ENCODE measurements at places on chromosomes 5 and 9.

DNA sequence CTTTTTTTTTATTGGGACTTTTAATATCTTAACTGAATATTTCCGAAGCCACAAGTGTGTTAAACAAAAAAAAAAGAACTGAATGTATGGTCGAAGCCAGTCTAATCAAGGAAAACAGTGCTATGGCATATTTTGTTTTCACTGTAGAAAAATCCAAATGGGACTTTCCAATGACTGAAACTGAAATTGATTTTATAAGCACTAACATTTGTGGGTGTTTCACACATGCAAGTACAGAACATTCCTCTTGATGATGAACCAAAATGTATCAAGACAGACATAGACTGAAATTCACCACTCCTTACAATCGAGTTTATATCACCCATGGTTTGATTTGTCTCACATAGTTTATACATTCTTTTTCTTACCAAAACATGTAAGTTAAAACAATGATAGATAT, 1026.8 kb downstream of the CDH18 start:
- DNase-seq: no peak

- no peak for DNase-seq
Measured at GRCh38 chr5:38846379-38847011, 683 bp downstream of the OSMR start.

GRCh38 chr5:122429545-122430318, 117.7 kb downstream of the SNCAIP start:
- no peak for DNase-seq

- no peak for DNase-seq
Measured at GRCh38 chr5:127011153-127011552, 19.2 kb downstream of the MARCHF3 start.

- no peak for DNase-seq
Measured at GRCh38 chr9:27655441-27655840, 82.2 kb upstream of the C9orf72 start.

- no peak for DNase-seq
Measured at GRCh38 chr9:84456527-84456926, 116.0 kb upstream of the SLC28A3 start.

DNA sequence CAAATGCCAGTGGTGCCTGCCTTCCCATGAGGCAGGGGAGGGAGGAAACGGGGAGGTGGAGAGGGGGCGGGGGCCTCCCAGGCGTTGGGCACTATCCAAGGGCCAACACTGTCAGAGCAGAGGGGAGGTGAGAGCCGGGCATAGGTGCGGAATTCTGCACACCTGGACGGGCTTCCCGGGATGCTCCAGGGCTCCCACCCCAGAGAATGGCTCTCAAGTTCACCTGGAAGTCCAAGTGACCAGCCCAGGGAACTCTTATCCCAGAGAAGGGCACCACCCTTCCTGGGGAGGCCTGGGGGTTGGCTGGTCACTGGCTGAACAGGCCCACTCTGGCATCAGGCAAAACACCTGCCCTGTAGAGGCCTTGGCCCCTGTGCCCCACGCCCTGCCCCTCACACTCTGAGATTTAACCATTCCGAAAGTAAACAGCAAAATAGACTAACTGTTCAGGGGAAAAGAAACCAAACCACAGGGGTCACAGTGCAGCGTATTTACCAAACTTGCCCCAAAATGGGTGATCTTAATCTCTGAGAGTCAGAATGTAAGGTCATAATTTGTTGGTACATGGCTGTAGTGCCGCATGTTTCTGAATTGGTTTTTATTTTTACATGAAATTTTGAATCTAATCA, 2.7 kb downstream of the CSF2 start:
- DNase-seq: no peak

DNA sequence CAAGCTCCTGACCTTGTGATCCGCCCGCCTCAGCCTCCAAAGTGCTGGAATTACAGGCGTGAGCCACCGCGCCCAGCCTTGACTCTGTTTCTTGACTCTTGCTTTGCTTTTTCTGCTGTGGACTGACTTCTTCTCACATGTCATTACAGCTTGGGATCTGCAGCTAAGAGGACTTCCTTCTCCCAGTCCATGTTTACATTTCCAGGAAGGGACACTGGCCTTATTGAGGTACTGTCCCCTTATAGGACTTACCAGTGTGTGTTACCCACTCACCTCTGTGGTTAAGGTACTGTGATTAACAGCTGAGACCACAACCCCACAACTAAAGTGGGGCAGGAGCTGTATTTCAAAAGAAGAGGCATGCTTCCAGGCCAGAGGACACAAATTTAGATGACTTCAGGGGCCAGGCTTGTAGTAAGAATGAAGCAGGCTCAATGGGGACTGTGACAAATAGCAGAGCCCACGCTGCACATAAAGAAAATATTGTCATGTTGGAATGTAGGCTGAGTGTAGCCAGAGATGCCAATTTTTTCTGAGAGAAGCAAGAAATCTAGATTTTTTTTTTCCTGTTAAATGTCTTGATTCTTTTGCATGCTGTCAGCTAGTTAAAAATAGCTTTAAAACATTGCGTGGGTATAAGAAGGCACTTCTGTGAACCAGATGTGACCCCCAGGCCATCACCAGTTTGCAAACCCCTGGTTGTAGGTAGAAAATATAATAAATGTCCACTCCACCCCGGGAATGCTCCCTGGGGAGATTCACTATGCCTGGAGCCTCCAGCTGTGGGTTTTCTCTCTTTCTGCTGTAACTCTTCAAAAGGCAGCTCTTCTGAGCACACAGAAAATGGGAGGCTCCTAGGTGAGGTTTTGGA, 75.0 kb downstream of the PTPDC1 start:
- DNase-seq: no peak

DNA sequence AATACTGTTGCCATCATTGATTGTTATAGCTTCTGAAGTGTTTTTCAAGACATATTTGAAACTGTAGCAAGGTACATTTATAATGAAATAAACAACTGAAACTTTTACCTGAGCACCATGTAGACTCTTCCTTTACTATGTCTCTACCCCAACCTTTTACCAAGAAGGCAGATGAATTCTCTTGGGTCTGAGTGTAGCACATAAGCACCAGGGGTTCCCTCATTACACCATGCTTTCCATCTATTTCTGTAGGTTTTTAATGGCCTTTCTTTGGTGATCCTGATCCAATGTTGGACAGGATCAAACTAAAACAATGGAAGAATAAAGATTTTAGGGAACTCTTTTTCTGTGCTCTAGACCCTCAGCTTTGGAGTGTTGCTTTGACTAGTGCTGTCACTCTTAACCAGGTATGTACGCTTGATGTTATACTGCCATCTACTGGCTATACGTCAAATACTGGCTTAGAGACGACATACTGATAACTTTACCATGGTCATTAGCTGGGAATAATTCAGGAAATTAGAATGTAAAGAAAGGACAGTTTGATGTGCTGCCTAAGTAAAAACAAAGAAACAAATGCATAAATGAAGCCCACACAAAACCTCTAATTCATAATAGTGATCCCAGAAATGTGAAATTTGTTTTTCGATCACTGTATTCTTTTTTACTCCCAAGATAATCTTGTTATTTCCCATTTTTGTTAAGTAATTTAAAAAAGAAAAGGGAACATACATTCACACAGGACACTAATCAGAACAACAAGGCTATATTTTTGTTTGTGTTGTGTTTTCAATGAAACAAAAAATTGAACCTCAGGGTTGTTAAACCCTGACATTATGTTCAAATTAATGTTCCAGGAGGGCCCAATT, 30.7 kb downstream of the IFNW1 start:
- no peak for DNase-seq

DNA sequence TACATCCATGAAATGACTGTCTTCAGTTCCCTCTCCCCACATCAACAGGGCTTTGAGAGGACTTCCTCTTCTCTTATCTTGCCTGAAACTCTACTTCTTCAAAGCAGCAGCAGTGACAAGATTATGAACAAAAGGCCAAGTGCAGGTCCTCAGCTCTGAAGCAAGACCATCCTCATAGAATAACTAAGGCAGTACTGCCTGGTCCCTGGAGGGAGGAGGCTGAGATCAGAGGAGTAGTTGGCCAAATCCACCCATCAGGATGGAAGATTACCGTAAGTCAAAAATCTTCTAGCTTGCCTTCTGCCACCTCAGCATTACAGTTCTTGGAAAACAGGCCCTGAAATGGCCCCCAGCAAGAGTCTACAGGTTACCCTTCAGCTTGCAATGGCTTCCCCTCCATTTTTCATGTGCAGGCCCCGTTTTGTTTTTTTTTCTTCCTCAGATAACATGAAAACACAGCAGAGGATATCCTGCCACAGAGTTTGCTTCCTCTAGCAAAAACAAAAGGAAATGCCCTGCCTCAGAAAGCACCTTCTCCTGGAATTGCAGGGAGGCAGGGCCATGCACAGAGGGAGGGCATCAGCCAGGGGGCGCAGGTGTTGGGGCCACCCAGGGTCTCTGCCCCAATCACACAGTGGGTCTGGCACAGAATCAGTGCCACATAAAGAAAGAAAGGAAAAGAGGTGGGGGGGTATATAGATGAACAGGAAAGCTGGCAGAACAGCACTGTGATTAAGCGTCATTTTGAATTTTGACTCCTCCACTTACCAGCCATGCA, 40.0 kb downstream of the KLHL3 start:
- no peak for DNase-seq

- DNase-seq: no peak
Measured at GRCh38 chr5:38414348-38414747, 142.1 kb downstream of the LIFR start.

DNA sequence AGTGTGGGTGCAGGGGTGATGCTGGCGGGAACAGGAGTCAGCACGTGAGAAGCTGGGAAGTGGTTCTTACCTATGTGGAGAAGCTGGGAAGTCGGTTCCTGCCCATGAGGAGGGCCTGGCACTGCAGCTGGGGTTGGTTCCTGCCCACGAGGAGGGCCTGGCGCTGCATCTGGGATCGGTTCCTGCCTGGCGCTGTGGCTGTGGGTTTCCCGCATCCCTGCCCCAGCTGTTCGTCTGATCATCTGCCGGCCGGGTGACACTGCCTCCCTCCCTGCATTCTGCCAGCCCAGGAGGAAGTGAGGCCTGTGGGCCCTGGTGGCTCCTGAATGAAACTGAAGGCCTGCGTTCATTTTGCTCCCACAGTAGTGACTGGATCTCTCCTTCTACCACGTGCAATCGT, 5.1 kb downstream of the OBP2A start:
- no peak for DNase-seq

DNA sequence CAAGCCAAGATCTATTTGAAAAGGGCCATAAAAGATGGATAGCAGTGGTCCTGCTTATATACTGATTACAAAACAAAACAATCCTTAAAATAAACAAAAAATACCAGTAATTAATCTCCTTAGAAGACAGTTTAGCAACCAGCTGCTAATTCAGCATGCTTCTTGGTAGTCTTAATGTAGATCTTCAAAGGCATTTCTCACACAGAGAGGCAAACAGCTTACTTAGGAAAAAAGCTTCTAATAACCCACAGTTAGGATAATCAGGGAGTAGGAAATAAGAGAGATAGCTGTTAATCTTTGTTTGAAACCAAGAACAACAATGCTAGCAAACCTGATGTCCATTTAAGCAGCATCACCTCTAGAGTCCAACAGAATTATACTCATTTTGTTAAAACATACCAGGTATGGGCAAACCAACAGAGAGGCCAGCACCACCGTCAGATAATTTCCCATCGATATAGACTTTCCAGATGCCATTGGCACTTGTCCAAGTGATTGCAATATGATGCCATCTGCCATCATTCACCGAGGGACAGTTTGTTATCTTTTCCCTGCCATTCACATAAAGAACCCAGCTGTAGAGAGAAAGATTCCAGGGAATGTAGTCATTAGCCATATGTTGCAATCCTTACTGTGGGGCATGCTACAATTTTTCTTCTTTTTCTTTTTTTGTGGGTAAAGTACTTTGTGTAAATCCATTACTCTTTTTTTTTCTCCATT, 105.6 kb upstream of the TXNDC8 start:
- no peak for DNase-seq

GRCh38 chr9:69180670-69181069, 6.6 kb downstream of the TJP2 start:
- no peak for DNase-seq

- DNase-seq: no peak
Measured at GRCh38 chr5:10566543-10567068, 2.7 kb downstream of the ANKRD33B start.

GRCh38 chr5:175340180-175340579, 103.8 kb downstream of the DRD1 start:
- DNase-seq: no peak

DNA sequence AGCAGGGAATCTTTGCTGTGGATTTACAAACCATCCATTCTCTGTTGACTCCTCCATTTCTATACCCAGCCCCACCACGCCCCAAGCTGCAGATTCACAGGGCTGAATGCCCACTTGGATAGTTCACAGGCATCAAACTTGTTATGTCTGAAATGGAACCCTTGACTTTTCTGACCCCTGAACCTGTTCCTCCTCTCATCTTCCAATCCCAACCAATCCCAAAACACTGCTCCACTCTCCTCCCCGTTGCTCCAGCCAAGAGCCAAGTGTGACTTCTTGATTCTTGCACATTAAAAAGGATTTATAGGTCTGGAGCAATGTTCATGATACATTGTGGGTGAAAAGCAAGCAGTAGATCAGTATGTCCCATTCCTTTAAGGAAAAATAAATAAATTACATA, 145.6 kb downstream of the DAB2IP start:
- no peak for DNase-seq

DNA sequence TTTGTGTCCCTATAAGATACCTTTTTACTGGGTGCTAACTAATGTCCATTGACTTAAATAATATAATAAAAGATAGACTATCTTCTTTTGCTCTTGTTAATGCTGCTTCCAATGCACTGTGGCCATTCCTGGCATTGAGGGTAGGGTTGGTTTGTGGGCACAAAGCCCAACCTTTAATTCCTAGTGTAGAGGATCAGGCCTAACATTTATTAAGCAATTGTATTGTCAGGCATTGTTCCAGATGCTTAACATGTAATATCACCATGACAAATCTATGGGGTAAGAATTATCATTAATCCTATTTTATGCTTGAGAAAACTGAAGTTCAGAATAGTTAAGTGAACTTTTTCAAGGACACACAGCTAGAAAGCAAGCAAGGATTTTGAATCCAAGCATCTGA, 60.4 kb upstream of the GPBP1 start:
- DNase-seq: no peak

DNA sequence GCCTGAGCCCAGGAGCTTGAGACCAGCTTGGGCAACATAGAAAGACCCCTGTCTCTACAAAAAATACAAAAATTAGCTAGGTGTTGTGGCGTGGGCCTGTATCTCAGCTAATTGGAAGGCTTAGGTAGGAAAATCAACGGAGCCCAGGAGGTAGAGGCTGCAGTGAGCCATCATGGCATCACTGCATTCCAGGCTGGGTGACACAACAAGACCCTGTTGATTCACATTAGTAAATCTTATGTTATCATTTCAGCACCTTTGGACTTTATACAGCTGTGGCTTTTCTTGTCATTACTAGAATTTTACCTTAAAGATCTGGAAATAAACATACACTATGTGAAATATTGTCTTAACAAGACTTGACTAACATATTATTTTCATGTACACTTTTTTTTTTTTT, 185.0 kb downstream of the ZNF608 start:
- no peak for DNase-seq

GRCh38 chr5:168114444-168115017, 176.9 kb upstream of the WWC1 start:
- DNase-seq: no peak

DNA sequence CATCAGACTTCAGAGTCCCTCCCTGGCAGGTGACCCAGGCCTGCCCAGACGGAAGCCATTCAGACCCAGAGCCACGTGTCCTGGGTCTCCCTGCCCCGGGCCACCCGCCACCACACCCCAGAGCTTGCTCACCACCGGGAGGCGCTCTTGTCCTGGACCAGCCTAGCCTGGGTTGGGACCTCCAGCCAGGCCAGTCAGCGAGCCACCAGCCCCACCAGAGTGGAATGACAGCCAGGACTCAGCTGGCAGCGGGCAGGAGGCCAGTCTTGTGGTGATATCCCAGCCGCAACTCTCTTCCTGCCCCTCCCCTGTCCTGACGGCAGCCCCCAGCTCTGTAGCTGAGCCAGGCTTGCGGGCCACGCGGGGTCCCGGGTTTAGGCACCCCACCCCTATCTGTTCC, 1.7 kb upstream of the PTGDS start:
- DNase-seq: no peak
